ENCODE measurements at places on chromosomes 5 and 9.
A peak's percentile ranks its signal among the peaks of the same experiment; 100 is the strongest.

- DNase-seq, result no peak
Observed at GRCh38 chr9:89388084-89388867, 70.0 kb downstream of the SECISBP2 start.

GRCh38 chr5:12652201-12652600, 748.0 kb upstream of the CTNND2 start:
- DNase-seq, result no peak

GRCh38 chr5:54325272-54325609, 14.9 kb upstream of the ARL15 start:
- DNase-seq, result no peak

- DNase-seq, result no peak
Observed at GRCh38 chr9:127923771-127924170, 6.8 kb downstream of the PIP5KL1 start.

DNA sequence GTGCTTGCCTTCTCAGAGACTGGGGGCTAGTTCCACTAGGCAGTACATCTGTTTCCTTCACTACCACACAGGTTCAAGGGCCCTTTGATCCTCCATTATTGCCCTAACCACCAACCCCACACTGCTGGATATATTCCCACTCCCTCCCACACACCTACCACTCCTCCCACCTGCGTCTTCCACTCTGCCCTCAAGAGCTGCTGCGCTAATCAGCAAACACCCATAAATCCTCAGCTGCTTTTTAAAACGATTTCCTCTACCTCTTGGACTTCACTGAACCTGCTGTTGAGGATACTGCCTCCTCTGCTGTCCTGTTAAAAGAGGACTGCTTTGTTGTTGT, 120.9 kb downstream of the MAPKAP1 start:
- no peak for DNase-seq

DNA sequence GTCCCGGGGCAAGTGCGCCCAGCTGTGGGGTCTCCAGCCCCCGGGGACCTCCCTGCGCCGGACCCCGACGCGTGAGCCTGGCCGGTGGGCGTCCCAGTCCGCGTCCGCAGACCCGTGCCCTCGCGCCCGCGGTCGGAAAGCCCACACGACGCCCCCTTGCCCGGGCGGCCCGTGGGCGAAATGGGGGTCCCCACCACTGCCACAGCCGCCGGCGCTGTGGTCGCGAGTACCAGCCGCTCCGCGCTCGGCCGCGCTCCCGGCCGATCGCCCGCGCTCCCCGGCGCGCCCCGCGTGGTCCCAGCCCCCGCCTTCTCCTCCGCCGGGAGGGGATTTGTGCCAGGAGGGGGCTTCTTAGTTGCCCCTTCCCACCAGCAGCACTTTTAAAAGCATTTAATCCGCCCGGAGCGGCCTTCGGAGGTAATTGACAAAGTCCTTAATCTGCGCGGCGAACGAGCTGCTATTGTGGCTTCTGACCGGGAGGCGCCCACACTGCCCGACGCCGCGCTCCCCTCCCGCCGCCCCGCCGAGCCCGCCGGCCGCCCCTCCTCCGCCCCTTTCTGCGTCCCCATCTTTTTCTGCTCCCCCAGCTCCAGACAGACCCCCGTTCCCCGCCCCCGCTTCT, 469 bp upstream of the FIBCD1 start:
- DNase-seq, result no peak

GRCh38 chr9:106745876-106746275, 117.1 kb upstream of the ZNF462 start:
- DNase-seq, result no peak

DNA sequence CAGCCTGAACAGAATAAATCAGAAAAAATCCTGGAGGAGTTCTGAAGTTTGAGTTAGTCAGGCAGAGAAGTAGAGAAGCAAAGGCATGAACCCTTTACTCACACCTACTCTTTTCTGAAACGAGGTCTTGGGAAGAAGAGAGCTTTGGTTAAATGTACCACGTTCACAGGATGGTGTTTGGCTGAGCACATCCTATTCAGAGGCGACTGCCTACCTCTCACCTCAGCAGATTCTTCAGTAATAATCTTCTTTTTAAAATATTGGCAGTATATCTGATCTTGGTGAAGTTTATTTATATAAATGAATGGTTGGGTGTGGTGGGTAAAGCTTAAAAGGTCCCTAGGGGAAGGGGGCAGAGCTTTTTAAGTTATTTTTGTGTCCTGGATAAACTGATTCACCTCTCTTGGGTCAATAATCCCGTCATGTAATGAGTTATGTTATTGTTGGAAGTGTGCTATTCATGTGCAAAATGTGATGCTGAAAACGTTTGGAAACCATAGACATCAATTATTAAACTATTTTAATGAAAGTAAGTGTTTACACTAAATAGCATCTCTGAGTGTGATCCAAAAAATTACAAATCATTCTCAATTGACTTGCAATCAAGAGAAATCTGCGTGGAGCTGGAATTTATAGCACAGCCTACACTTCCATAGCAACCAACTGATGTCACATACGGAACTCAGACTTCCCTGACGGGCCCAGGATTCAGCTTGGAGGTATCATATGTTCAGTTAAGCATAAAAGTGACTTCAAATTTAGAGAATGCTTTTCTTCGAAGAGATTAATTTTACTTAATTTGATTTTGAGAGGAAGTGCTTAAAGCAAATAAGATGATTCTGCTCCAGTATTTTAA, 94.3 kb upstream of the EQTN start:
- DNase-seq, result no peak

DNA sequence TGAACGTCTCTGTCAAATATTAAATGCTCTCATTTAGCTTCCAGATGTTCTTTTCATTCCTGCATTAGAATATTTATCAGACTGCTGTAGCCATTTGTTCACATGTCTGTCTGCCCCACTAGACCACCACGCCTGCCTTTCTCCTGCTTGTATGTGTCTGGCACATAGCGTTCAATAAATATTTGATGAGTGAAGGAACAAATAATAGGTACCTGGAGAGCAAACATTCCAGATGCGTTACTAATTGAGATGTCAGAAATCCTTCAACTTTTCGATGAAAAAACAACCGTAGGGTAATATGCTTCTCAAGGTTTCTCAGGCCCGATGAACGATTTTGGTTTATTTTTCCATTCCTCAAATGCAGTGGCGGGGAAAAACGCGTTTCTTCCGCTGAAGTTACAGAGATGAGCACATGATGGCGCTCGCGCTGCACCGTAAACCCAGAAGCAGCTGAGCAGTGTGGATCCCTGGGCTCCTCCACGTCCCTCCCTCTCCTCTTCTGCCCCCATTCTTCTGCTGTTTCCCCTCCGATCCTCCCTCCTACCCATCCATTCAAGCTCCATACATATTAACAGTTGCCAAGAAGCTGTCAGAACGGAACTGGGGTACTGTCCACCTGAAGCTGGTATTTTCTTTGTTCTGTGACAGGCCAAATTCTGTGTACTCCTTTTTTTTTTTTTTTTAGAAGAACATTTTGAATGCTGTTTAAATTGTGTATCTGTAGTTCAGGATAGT, 245.4 kb downstream of the MPDZ start:
- peak; percentile 58 for DNase-seq

DNA sequence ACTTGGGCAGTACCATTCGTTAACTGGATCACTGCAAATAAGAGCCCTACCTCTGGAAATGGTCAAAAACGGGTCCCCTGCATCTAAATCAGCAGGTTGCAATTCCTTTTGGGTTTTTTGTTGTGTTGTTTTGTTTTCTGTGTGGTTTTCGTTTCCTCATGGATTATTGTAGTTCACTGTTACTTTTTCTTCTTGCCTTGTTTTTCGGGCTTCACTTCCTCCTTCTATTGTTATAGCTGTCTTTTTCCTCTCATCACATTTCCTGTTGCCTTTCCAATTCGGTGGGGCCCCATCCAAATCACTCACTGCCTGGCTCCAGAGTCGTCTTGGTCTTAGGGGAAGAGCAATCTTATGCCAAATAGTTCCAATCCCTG, 8.7 kb upstream of the SSBP2 start:
- DNase-seq, result no peak

- DNase-seq, result no peak
Observed at GRCh38 chr9:112124156-112124555, 50.9 kb downstream of the SUSD1 start.

DNA sequence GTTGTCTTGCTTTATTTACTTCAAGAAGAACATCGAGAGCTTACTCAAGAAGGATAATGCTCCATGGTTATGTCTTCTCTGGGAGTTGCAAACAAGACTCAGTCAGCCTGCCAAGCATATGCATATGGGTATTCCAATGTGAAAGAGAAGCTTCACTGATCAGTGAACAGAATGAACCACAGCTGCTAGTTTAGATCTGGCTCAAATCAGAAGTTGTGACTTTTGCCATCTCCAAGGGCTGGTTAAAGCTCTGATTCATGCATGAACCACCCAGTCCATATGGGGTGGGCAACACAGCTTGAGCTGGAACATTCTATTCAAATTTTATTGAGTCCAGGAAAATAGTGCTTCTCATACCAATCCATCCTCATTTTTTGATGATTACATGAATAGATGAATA, 50.0 kb downstream of the ATPSCKMT start:
- DNase-seq, result no peak

DNA sequence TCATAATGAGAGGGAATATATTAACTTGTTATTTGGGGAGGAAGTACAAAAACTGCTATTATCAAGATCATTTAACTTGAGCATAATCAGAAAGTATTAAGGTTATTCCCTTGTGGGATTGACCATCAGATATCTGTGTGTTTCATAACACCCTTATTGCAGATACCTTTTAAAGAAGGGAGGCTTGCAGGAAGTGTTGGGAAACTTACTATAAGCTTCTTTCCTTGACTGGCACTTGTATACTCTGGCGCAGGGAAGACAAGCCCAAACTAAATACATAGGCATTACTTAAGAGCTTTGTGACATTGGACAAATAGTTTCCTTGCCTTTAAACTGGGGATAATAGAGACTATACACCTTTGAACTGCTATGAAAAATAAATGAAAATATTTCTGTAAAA, 50.9 kb downstream of the PIK3R1 start:
- DNase-seq, result no peak

DNA sequence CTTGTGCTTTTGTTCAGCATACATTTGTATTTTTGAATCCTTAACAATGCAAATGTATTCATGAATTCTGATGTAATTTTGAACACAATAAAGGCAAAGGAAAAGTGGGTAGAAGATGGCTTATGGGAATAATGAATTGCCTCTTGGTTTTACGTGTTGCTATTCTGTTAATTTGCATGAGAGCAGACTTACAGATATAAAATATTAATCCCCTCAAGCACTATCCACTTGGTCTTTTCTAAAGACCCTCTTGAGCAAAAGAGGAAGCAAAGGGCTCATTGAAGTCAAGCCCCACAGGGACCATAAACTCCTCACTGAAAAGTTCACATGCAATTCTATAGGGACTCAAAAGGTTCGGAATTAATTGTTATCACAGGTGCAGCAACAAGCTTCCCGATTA, 51.9 kb downstream of the OSTF1 start:
- DNase-seq, result no peak

DNA sequence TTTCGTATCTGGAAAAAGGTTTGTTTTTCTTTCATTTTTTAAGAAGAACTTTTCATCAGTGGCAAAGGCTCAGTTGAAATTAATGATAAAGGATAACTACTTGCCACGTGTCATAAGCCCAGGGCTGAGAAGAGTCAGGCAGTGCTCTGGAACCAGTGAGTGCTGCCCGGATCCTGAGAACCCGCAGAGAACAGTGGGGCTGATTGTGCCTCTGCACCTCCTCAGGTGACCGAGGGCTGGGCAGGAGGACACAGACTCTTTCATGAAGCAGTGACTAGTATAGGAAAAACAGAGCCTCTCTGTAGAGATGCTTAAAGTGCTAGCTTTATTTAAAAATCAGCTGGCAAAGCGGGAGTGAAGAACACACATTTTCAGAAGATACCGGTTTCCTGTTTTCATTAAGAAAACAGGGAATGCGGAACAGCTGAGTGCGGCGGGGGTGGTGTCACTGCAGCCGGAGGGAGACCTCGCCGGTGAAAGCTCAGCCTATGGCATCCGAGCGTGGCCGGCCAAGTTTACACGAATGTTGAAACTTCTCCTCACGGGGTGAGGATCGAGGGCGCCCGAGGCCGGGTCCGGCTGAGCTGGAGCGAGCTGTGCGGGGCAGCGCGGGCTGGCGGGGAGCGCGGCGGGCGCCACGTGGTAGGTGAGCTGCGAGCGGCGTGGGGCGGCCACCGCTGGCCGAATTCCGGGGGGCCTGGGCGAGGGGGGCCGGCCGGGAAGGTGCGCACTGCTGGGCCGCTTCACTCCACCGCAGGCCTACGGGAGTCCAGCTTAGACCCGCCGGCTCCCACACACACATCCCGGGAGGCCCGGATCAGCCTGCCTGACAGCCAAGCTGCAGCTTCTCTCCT, 134.7 kb upstream of the DMRT1 start:
- DNase-seq, result peak; percentile 32

- peak; percentile 86 for DNase-seq
Observed at GRCh38 chr5:14870337-14871213, 1.0 kb downstream of the ANKH start.

DNA sequence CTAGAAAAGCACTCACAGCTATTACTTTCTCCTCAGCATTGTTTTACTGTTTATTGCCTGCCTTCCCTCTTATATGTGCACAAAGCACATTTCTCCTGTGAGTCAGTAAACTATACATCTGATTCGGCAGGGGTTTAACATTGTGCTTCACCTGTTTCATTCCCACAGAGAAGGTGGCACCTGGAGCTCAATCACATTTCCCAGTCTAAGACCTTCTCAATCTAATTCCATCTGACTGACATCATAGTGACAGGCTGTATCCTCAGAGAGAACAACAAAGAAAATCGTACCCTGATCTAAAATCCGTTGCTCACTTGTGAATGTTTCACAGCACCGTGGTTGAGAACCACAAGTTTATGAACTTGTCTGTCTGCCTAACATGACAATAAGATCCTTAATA, 92.4 kb upstream of the CAST start:
- no peak for DNase-seq
